Stimulated activated CD8-positive, alpha-beta memory T cell treated with anti-CD3 and anti-CD28 coated beads, Interleukin-7, amount 100 ng/mL, for 1 hour (primary cell): ENCODE measurements at places on chromosomes 12 and 14.

DNA sequence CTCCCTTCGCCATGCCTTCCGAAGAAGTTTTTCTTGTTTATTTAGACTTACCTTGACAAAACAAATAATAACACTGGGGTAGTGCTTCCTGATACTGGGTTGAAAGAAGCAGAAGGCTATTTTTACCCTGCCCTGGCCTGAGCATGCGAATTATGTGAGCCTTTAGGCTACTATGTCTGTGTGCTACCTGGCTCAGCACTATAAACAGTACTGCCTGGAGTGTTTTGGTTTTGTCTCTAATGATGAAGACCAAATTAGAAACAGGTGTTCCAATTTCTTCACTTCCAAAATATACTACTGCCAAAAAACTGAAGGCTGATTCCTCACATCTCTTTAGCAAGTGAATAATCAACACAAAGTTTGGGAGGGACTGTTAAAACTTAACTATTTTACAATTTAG, 7.6 kb upstream of the OVCH1 start:
- no peak for DNase-seq

GRCh38 chr12:122042910-122043309, 21.2 kb downstream of the BCL7A start:
- no peak for DNase-seq

GRCh38 chr12:30268041-30268440, 427.6 kb downstream of the IPO8 start:
- no peak for DNase-seq

- no peak for DNase-seq
Observed at GRCh38 chr12:3101309-3102024, 24.3 kb downstream of the TSPAN9 start.

GRCh38 chr12:75705749-75706711, 194.6 kb upstream of the KRR1 start:
- DNase-seq: no peak

GRCh38 chr12:57319678-57320469, 68.9 kb upstream of the STAC3 start:
- no peak for DNase-seq

DNA sequence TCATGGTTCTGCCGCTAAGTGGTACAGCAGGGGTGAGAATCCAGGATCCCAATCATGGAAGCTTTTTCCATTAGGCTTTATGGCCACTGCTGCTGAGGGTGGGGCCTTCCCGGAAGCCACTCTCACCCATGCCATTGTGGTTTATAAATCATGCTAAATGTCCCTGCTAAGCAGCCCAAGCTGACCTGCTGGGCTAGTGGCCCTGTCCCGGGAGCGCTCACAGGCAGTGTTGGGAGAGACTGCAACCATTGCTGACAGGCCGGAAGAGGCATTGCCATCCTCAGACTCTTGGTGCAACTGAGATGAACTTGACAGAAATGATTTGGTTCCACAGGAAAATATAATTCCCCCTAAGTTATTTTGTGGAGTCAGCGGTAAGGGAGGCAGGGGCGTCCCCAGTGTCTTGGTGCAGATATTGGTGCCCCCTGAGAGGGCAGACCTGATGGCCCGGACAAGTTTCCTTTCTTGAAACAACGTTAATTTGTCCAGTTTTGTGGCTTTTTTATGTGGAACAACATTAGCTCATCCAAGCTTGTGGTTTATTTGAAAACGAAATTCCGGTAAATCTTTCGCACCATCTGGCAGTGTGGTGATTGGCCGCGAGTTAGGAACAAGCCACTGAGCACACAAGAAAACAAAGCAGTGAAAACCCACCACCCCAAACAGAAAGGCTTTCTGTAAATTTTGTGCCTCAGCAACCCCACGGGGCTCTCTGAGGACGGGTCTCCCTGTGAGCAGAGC, 82.3 kb downstream of the SSPN start:
- no peak for DNase-seq

GRCh38 chr14:75010472-75011093, 7.9 kb downstream of the EIF2B2 start:
- no peak for DNase-seq

- no peak for DNase-seq
Observed at GRCh38 chr12:6311822-6312528, 1.5 kb downstream of the PLEKHG6 start.

DNA sequence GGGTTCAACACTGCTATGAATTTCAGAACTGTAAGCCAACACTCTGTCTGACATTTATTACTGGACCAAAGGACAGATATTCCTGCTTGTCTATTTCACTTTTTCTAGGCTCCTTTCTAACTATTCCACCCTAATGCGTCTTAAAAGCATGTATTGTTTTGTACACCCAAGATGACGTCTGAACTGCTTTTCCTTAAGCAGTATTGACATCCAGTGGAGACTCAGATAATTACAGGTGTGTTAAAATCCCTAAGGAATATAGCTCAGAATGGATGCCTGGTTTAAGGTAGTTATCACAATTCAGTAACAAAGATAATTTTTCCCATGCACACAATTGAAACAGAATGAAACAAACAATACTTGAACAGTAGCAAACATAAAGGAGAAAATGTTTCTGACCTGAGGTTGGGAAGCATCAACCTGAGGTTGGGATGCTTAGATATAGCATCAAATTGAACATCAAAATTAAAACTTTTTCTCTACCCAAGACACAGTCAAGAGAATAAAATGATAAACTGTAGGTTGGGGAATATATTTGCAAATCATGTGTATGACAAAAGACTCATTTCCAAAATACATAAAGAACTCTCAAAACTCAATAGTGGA, 93.7 kb upstream of the PTPRR start:
- DNase-seq: no peak

GRCh38 chr12:78315028-78315427, 484.3 kb downstream of the NAV3 start:
- DNase-seq: no peak

DNA sequence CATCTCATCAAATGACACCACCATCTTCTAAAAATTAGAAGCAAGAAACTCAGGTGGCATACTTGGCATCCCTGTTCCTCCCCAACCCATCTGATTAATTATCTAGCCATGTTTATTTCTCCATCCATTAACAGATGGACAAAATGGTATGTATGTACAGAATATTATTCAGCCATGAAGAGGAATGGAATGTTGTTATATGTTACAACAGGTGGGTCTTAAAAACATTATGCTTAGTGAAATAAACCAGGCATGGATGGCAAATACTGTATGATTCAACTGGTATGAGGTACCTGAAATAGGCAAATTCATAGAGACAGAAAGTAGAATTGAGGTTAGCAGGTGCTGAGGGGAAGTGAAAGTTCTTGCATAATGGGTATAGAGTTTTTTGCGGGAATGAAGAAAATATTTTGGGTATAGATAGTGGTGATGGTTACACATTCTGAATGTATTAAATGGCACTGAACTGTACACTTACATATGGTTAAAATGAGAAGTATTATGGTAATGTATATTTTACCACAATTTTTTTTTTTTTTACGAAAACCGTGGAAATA, 17.5 kb downstream of the YY1 start:
- DNase-seq: no peak

GRCh38 chr14:32468955-32469354, 139.9 kb downstream of the AKAP6 start:
- DNase-seq: no peak

- no peak for DNase-seq
Observed at GRCh38 chr14:67413806-67414769, 2.1 kb upstream of the PLEK2 start.

- DNase-seq: no peak
Observed at GRCh38 chr12:113515082-113515856, 43.6 kb upstream of the LHX5 start.

GRCh38 chr14:79658769-79659168, 552.5 kb downstream of the DIO2 start:
- no peak for DNase-seq

GRCh38 chr12:96033549-96034389, 1.6 kb downstream of the LTA4H start:
- no peak for DNase-seq
